M059J (cell line): ENCODE measurements at places on chromosomes 2 and 18. TPM values are rescaled to one million over a fixed set of nuclear protein-coding genes. Genes with fewer than 3 reads are reported as not detected.

DNA sequence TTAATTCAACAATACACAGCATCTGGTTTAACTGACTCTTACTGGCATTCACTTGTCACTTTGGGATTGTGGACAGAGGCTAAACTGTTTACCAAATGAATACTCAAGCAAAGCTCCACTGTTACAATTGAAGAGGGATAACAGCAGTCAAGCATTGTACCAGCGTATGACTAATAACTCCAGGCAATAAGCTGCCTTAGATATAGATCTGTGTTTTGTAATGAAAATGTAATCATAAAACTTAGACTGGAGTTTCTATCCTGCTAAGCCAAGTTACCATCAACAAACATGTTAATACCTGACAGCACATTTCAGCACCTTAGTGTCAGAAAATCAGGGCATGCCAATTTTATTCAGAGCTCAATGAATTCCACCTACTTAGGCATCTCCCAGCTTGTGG lies 889.5 kb downstream of the EPHA4 start:
- peak; percentile 54 for DNase-seq

DNA sequence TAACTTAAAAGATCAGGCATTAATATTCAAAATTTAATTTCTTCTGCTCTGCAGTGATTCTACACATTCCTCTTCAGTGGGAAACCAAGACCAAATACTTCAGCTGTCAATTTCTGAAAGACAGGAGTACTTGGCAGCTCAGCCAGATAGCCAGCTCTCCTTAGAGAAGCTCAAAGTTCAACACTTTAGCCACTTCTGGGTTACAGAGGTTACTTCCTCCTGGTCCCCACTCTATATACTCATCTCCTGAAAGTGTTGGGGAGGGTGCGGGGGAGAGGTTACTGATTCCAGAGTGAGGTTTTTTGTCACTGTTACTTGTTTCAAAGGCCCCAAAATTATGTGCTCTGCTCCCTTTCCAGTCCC lies 4.1 kb downstream of the CYTIP start:
- no peak for DNase-seq

Gene MLPH
- 50.7 and 68.8 TPM in 2 replicates for total RNA-seq

DNA sequence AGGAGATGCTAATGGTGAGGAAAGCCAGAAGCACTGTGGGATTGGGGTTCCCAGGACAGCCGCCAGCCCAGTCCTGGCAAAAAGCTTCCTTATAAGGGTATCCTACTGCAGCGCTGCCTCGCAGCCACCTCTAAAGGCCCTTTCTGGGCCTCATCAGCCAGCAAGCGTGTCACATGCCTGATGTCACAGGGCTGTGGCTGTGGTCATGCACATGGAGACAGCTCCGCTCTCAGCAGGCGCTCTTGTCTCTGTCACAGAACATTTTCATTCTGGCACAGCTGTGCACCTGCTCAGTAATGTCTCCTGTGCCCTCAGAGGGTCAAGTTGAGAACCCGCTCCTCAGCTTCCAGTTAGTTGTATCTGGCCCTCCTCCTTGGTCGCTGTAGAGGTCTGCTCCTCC lies 17.7 kb upstream of the MAL start:
- no peak for DNase-seq

GRCh38 chr2:123438675-123439074 lies 586.4 kb upstream of the CNTNAP5 start:
- no peak for DNase-seq

DNA sequence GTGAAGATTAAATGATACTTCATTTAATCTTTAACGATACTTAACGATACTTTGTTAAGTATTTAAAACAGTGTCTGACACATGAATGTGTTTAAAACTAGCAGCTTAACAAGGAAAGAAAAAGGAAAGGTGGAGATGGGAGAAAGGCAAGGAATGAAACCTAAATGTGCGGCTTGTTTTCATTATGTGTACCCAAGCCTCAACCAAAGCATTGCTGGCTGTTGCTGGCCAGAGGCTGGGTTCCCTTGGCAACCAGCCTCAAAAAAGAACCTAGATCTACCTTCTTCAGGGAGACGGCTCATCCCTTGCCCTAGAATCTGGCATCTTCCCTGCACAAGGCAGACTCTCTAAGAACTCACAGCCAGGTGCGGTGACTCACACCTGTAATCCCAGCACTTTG lies 13.8 kb upstream of the PCBP1 start:
- DNase-seq: no peak

- no peak for DNase-seq
Observed at GRCh38 chr2:100211521-100211920, 69.1 kb upstream of the AFF3 start.

DNA sequence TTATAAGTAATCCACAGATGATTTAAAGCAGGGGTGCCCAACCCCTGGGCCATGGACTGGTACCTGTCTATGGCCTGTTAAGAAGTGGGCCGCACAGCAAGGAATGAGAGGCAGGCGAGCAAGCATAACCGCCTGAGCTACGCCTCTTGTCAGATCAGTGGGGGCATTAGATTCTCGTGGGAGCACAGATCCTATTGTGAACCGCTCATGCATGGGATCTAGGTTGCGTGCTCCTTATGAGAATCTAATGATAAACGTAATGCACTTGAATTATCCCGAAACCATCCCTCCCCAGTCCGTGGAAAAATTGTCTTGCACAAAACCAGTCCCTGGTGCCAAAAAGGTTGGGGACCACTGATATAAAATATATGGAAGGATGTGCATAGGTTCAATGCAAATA lies 153.7 kb downstream of the CSRNP3 start:
- no peak for DNase-seq

Gene IL36G
- total RNA-seq: not detected in 2 replicates

GRCh38 chr2:190809139-190809764 lies 71.4 kb upstream of the GLS start:
- DNase-seq: no peak

DNA sequence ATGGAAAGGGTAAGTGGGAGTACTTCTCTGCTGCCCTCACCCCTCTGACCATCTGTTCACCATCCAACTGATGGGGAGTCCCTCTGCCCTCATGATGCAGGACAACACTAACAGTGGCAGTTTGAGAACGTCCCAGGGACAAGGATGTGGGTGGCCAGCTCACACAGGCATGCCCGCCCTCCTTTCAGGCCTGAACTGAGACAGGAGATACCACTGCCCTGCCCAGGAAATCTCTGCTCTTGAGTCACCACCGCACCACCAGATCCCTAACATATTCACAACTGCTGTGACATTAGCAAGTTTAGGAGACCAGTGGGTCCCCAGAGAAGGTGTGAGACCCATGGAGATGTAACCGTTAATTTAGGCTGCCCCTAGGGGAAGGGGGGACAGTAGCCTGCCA lies 66.2 kb downstream of the TRAPPC8 start:
- peak; percentile 1 for DNase-seq

Gene IGFBP5
- 677 and 1,398 TPM in 2 replicates for total RNA-seq

- DNase-seq: no peak
Observed at GRCh38 chr18:58806826-58807714, 57.6 kb upstream of the ZNF532 start.

- peak; percentile 31 for DNase-seq
Observed at GRCh38 chr2:132980304-132980703, 310.3 kb upstream of the LYPD1 start.

DNA sequence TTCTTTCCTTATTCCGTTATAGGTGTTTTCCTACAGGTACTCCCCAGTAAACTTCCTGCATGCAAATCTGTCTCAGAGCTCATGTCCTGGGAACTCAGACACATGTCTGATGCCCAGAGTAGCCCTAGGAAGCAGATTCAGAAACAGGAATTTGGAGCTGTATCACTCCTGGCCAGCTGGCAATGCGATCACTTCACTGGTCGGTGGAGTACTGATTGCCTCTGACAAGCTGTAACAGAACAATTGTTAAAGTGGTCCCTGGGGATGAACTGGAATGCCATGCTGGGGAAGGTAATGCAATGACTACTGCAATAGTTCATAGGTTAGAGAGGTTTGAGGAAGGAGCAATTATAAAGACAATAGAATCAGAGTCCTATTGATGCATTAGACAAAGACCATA lies 131.6 kb upstream of the DOCK10 start:
- no peak for DNase-seq

- DNase-seq: no peak
Observed at GRCh38 chr2:200044453-200044852, 89.1 kb downstream of the MAIP1 start.

Gene GFPT1
- total RNA-seq: 18.5 and 30.8 TPM in 2 replicates

GRCh38 chr18:3713166-3713565 lies 263.2 kb downstream of the TGIF1 start:
- no peak for DNase-seq

DNA sequence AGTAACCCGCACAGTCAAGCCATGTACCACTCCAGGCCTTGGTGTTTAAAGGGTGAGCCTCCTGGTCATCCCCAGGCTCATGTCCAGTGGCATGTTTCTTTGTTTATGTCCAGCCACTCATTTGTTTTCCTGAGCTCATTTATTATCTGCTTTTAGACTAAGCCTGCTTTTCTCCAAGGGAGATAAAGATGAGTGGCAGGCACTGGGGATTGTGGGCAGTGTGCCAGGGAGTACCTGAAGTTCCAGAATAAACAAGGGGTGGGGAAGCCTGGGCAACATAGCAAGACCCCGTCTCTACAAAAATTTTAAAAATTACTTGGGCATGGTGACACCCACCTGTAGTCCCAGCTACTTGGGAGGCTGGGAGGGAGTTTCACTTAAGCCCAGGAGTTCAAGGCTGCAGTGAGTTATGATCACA lies 1.9 kb downstream of the ANXA4 start:
- no peak for DNase-seq

GRCh38 chr2:102025016-102025501 lies 33.3 kb downstream of the IL1R2 start:
- DNase-seq: no peak

DNA sequence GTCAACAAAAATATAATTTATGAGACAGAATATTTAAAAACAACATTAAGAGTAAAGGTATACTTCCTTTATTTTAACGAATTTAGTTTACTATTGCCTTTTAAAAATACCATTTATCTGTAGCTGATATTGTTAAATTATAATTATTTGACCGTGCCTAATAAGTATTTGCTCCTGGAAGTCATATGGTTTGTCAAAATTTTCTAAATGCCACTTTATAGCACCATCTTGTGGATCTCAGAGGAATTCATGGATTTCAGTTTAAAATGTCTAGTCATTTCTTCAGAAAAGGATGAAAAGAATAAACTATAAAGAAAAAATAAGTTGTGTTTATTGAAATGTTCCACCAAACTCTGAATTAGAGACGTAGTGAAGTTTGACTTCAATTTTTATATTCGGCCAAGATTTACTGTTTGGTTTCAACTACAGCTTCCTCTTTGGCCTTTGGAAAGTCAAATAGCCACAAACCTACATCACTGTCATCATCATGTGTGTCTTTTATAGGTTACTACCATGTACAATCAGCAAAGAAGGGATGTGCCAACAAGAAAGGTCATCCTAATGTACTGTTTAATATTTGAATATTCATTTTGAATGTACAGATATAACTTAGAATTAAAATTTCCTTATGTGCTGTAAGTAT lies 10.3 kb upstream of the FTCDNL1 start:
- peak; percentile 15 for DNase-seq

Gene SDC1
- total RNA-seq: 83.3 and 127 TPM in 2 replicates

DNA sequence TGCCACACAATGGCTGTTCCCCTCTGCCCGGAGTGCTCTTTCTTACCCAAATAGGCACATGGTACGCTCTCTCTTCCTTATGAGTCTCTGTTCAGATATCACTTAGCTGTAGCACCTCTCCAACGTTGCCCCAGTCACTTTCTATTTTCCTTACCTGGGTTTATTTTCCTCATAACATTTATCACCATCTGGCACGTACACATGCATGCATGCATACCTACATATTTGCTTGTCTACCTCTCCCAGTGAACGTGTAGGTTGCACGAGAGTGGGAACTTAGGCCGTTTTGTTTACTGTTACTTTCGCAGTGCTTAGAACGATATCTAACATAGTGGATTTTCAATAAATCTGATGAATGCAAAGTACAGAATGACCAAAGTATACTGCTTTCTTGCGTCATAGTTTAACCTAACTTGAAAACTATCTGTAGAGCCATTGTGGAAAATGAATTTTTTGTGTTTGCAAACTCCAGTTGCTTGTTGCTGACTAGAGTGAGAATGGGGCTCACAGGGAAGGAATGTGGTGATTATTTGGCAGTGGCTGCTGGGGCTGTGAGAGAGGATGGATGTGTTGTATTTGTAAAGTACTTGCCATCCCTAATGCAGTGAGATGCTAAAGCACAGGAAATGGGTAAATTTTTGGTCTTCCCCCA lies 47.1 kb downstream of the ACSL3 start:
- no peak for DNase-seq

DNA sequence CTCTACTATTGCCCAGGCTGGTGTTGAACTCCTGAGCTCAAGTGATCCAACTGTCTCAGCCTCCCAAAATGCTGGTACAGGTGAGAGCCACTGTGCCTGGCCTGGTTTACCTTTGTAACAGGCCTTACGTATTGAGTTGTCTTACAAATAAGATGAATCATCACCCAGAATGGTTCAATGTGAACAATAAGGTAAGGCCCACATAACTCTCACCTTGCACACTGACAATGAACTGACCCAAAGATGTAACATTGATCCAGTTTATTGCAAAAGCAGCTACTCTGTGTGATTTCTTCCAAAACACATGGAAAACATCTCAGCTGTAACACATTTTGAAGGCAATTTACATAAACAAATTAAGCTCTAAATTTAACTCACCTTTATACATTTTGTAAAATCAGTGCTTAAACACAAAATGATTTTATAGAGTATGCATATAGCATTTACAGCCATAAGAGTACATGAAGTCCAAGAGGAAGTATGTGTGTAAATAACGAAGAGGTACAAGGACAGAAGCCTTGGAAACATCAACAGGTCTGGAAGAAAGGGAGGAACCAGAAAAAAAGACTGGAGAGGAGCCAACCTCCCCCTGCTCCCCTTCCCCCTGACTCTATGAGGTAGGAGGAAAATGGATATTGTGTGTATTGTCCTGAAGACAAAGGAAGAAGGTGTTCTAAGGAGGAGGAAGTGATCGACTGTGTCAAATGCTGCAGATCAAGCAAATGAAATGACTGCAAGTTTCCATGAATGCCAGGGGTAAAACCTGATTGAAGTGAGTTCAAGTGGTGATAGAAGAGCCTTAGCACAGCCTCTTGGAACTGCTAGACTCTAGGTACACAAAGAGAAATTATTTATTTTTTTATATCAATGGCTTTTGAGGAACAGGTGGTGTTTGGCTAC lies 5.6 kb upstream of the WDFY1 start:
- DNase-seq: no peak

Gene HYCC2
- 6.7 and 8.4 TPM in 2 replicates for total RNA-seq

Gene MOGAT1
- not detected in 2 replicates for total RNA-seq

GRCh38 chr2:60998628-60999545 lies 18.6 kb upstream of the PEX13 start:
- DNase-seq: peak; percentile 48

- peak; percentile 21 for DNase-seq
Observed at GRCh38 chr18:38923540-38923939, 1357.9 kb upstream of the CELF4 start.

DNA sequence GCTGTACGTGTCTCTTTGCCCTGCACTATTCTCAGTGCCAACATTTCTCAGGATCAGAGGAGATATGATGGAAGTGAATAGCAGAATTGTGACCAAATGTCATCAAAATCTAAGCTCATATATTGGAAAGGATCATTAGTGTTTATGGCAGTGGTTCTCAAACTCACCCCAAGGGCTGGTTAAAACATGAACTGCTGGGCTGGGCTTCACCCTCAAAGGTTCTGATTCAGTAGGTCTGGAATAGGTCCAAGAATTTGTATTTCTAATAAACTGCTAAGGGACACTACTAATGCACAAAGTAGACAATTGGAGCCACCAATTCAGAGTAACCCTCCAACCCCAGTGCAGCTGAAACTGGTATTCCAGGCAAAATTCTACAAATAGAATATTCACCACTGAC lies 317.9 kb upstream of the UBE2E3 start:
- peak; percentile 43 for DNase-seq
